ENCODE measurements at places on chromosomes 7 and 10. TPM values are rescaled to one million over a fixed set of nuclear protein-coding genes. Genes with fewer than 3 reads are reported as not detected.

ADAM12 gene
- 0.11 TPM for total RNA-seq

SLC26A3 gene
- not detected for total RNA-seq

ZNF722 gene
- total RNA-seq: not detected

LRRC18 gene
- 0.18 TPM for total RNA-seq

EN2 gene
- total RNA-seq: not detected

AGR2 gene
- total RNA-seq: not detected

CLDN3 gene
- total RNA-seq: not detected

HOXA6 gene
- not detected for total RNA-seq

GRCh38 chr7:81725812-81726127 is 44.1 kb downstream of the HGF start:
- H3K4me1 ChIP-seq: peaks cover 3% of the 10 kb centered on the region
- no peak overlapping the region for H3K4me3 ChIP-seq
- H3K27ac ChIP-seq: no peak overlapping the region

DNA sequence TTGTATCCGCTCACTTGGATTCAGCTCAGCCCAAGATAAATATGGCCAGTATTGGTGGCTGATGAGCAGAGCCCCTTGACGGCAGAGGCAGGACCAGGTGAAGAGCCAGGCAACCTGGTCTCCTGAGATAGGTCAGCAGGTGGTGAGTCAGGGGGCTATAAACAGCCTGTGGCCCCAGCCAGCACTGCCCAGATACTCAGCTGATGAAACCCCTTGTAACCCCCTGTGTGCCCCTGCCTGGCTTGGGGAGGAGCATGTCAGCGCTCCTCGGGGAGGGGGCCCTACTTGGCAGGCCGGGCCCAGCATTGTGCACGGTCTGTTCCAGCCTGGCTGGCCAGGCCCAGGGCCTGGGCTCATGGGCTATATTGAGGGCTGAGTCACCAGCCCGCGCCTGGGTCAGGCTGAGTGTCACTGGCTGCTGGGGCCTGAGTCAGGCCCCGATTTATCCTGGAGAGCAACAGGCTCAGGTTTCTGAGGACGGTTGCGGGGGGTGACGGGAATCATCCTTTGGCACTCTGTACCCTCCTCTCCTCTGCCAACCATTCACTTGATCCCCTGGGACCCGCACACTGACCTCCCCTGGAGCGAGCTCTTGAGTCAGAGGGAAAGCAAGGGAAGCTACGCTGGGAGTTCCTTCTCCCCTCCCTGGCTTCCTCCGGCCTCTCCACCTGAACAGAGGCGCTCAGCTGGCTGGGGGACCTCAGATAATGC is 2.8 kb upstream of the FLNC start:
- peaks cover 30% of the 10 kb centered on the region for H3K4me1 ChIP-seq
- H3K4me3 ChIP-seq: no peak overlapping the region
- H3K36me3 ChIP-seq: no peaks in the 10 kb centered on the region
- peak overlapping the region; percentile 96 for H3K27ac ChIP-seq

GRCh38 chr10:15037691-15038090 is 6.1 kb upstream of the OLAH start:
- H3K4me1 ChIP-seq: no peaks in the 10 kb centered on the region
- no peak overlapping the region for H3K27ac ChIP-seq
- DNase-seq: no peak
- no peaks in the 10 kb centered on the region for H3K36me3 ChIP-seq

DNA sequence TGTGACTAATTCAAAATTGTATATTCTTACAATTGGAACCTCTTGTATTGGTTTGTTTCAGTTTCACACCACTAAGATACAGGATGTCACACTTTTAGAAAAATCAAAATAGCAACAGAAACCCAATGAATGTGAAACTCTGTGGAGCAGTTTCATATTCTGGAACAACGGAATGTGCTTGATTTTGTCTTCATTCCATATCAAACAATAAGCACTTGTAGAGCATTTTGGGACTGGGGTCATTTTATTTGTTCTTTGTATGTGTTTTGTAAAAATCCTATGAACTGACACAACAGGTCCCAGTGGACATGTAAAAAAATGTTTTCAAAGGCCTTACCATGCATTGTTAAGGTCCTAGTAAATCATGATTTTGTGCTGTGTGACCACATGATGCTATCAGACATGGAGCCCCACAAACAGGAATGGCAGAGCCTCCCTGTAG is 123.1 kb downstream of the DKK1 start:
- H3K27ac ChIP-seq: no peak overlapping the region
- H3K4me1 ChIP-seq: no peaks in the 10 kb centered on the region
- DNase-seq: no peak
- H3K36me3 ChIP-seq: no peaks in the 10 kb centered on the region
- no peak overlapping the region for H3K4me3 ChIP-seq

GRCh38 chr7:29858191-29858951 is 52.1 kb downstream of the WIPF3 start:
- no peak overlapping the region for H3K27ac ChIP-seq
- H3K4me3 ChIP-seq: no peak overlapping the region
- H3K27me3 ChIP-seq: no peaks in the 10 kb centered on the region
- peaks cover 23% of the 10 kb centered on the region for H3K4me1 ChIP-seq
- no peaks in the 10 kb centered on the region for H3K36me3 ChIP-seq

GRCh38 chr10:101066146-101066895 is 4.5 kb downstream of the KAZALD1 start:
- no peaks in the 10 kb centered on the region for H3K36me3 ChIP-seq
- H3K4me3 ChIP-seq: peak overlapping the region; percentile 43
- H3K27ac ChIP-seq: peak overlapping the region; percentile 56
- peak; percentile 85 for DNase-seq
- H3K27me3 ChIP-seq: peaks cover 62% of the 10 kb centered on the region

DNA sequence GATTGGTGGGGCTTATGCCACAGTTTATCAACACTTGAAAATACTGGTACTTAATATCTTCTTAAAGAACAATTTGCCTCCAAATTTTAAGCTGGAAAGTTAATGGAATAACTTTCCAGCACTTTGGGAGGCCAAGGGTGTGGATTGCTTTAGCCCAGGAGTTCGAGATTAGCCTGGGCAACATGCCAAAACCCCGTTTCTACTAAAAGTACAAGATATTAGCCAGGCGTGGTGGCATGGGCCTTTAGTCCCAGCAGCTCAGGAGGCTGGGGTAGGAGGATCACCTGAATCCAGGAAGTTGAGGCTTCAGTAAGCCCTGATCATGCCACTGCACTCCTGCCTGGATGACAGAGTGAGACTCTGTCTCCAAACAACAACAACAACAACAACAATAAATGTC is 56.0 kb downstream of the PRF1 start:
- H3K27ac ChIP-seq: no peak overlapping the region
- no peaks in the 10 kb centered on the region for H3K36me3 ChIP-seq
- no peak overlapping the region for H3K4me3 ChIP-seq
- no peak for DNase-seq
- no peaks in the 10 kb centered on the region for H3K4me1 ChIP-seq
- H3K27me3 ChIP-seq: no peaks in the 10 kb centered on the region

DNA sequence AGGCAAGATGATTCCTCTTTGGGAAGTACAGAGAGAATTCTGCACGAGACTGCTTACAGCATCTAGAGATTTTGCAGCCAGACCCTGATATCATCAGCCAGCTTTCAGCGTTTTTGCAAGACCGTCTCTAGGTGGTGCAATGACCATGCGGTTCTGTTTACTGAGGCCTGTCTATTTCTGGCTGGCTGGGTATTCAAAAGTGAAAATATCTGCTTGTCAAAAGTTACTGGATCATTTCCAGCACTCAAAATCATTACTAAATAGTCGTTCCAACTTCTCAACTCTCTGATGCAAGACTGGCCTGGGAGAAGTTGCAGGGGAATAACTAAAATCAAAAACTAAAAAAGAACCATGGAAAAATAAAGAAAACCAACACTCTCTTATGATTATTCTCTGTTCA is 240.1 kb downstream of the ELMO1 start:
- H3K27me3 ChIP-seq: no peaks in the 10 kb centered on the region
- peak overlapping the region; percentile 78 for H3K27ac ChIP-seq
- DNase-seq: peak; percentile 80
- H3K4me1 ChIP-seq: no peaks in the 10 kb centered on the region
- H3K4me3 ChIP-seq: no peak overlapping the region

GRCh38 chr10:34821587-34822585 is 6.8 kb upstream of the PARD3 start:
- H3K4me1 ChIP-seq: no peaks in the 10 kb centered on the region
- H3K4me3 ChIP-seq: no peak overlapping the region
- H3K36me3 ChIP-seq: no peaks in the 10 kb centered on the region
- no peaks in the 10 kb centered on the region for H3K27me3 ChIP-seq

GRCh38 chr7:155007947-155008346 is 5.0 kb upstream of the PAXIP1 start:
- peaks cover 12% of the 10 kb centered on the region for H3K4me1 ChIP-seq
- DNase-seq: no peak
- H3K27ac ChIP-seq: no peak overlapping the region
- H3K36me3 ChIP-seq: no peaks in the 10 kb centered on the region
- no peak overlapping the region for H3K4me3 ChIP-seq
- no peaks in the 10 kb centered on the region for H3K27me3 ChIP-seq

- no peak for DNase-seq
- peak overlapping the region; percentile 34 for H3K27ac ChIP-seq
- H3K36me3 ChIP-seq: peaks cover 4% of the 10 kb centered on the region
- H3K4me3 ChIP-seq: peak overlapping the region; percentile 85
- H3K4me1 ChIP-seq: peaks cover 29% of the 10 kb centered on the region
- H3K27me3 ChIP-seq: no peaks in the 10 kb centered on the region
Observed at GRCh38 chr7:128406314-128407232, 3.2 kb downstream of the IMPDH1 start.

DNA sequence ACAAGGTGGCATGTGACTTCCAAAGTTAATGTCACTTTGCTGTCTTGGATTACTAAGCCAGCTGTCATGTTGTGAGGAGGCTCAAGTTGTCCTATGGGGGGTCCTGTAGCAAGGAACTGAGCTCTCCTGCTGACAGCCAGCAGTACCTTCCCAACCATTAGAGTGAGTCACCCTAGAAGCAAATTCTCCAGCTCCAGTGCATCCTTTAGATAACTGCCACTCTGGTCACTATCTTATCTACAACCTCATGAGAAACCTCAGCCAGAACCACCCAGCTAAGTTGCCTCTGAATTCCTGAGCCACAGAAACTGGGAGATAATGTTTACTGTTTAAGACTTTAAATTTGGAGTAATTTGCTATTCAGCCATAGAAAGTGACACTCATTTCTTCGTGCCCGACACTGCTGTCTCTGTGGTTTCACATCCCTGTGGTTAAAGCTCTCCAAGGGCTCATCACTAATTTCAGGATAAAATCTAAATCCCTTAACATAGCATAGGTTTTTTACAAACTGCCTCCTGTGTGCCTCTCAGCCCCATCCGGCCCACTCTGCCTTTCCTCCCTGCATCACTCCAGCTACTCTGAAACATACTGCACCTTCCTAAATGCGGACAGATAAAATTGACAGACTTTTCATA is 83.5 kb downstream of the PRR15 start:
- H3K27me3 ChIP-seq: no peaks in the 10 kb centered on the region
- no peaks in the 10 kb centered on the region for H3K4me1 ChIP-seq
- H3K4me3 ChIP-seq: no peak overlapping the region
- H3K36me3 ChIP-seq: no peaks in the 10 kb centered on the region
- H3K27ac ChIP-seq: no peak overlapping the region

DNA sequence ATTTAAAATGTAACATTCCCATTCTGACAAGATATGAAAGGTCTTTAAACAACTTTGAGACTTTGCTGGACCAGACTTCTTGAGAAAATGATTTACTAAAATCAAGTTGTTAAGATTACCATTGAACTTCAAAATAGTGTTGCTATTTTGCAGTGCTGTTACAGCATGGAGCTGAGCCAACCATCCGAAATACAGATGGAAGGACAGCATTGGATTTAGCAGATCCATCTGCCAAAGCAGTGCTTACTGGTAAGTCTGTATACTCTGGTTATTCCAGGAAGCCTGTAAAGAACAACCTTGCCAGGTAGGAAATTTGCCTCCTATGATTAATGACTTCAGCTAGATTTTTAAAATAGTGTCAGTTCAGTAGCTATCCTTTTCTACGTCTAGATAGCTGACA is 18.8 kb downstream of the TNKS2 start:
- H3K27me3 ChIP-seq: no peaks in the 10 kb centered on the region
- no peak overlapping the region for H3K27ac ChIP-seq
- H3K4me3 ChIP-seq: no peak overlapping the region
- peaks cover 17% of the 10 kb centered on the region for H3K4me1 ChIP-seq

GRCh38 chr7:154628556-154628955 is 374.4 kb downstream of the PAXIP1 start:
- H3K4me1 ChIP-seq: no peaks in the 10 kb centered on the region
- H3K4me3 ChIP-seq: no peak overlapping the region
- H3K27me3 ChIP-seq: no peaks in the 10 kb centered on the region
- no peak overlapping the region for H3K27ac ChIP-seq
- no peaks in the 10 kb centered on the region for H3K36me3 ChIP-seq

DNA sequence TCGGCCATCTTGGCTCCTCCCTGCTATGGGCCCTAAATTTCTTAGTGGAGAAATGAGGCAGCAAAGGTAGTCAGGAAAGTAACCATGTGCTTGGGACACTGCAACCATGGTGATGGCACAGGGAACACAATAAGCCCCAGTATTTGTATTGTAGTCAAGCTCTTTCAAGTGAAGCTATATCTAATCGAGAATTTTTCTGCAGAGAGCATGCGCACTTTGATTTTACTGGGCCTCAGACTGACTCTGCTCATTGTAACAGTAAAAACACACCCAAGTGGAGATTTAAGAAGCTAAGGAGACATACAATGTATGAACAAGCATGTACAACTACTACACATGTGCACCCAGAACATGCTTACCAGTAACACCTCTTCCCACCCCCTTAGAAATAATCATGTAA is 67.3 kb upstream of the TMEM229A start:
- no peaks in the 10 kb centered on the region for H3K36me3 ChIP-seq
- H3K27ac ChIP-seq: no peak overlapping the region
- no peak for DNase-seq
- H3K4me1 ChIP-seq: no peaks in the 10 kb centered on the region
- no peaks in the 10 kb centered on the region for H3K27me3 ChIP-seq

- H3K36me3 ChIP-seq: no peaks in the 10 kb centered on the region
- peaks cover 10% of the 10 kb centered on the region for H3K27me3 ChIP-seq
- no peak overlapping the region for H3K4me3 ChIP-seq
- DNase-seq: no peak
- no peaks in the 10 kb centered on the region for H3K4me1 ChIP-seq
Observed at GRCh38 chr10:121459622-121460453, 138.4 kb downstream of the FGFR2 start.

DNA sequence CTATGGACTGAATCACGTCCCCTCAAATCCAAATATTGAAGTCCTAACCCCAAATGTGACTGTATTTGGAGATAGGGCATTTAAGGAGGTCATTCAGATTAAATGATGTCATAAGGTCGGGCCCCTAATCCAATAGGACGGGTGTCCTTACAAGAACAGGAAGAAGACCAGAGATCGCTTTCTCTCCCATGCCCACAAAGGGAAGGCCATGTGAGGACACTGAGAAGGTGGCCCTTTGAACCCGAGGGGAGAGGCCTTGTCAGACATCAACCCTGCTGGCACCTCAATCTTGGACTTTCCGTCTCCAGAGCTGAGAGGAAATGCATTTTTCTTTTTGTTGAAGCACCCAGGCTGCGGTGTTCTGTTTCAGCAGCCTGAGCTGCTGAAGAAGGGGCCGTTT is 72.3 kb upstream of the KLF6 start:
- H3K4me3 ChIP-seq: no peak overlapping the region
- H3K4me1 ChIP-seq: peaks cover 16% of the 10 kb centered on the region
- H3K36me3 ChIP-seq: no peaks in the 10 kb centered on the region
- H3K27me3 ChIP-seq: no peaks in the 10 kb centered on the region
- no peak for DNase-seq
- H3K27ac ChIP-seq: no peak overlapping the region

GRCh38 chr7:110590415-110590814 is 500.5 kb upstream of the LRRN3 start:
- H3K27me3 ChIP-seq: no peaks in the 10 kb centered on the region
- H3K4me3 ChIP-seq: no peak overlapping the region
- no peak for DNase-seq
- no peak overlapping the region for H3K27ac ChIP-seq
- H3K36me3 ChIP-seq: no peaks in the 10 kb centered on the region
